ENCODE measurements at places on chromosomes 3 and 15.

GRCh38 chr3:23440416-23441294 is 237.5 kb downstream of the UBE2E2 start:
- DNase-seq: no peak

DNA sequence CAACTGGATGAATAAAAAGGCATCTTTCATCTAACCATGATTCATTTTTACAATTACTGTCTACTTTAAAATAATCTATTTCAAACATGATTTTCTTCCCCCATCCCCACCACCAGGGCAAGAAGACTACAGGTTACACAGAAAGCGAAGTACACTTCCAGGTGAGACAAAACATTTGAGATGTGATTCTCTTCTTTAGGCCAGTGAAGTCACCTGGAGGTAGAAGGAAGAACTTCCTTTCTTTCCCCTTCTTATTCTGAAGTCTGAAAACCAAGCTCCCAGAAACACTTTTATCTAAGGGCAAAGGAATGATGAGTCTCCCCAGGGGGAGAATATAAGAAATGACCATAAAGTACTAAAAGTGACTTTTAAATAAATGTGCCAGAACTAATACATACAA is 36.7 kb downstream of the SHQ1 start:
- DNase-seq: no peak

- no peak for DNase-seq
Observed at GRCh38 chr15:89899295-89899945, 5.6 kb upstream of the AP3S2 start.

- DNase-seq: no peak
Observed at GRCh38 chr15:59290295-59291212, 82.1 kb downstream of the MYO1E start.

DNA sequence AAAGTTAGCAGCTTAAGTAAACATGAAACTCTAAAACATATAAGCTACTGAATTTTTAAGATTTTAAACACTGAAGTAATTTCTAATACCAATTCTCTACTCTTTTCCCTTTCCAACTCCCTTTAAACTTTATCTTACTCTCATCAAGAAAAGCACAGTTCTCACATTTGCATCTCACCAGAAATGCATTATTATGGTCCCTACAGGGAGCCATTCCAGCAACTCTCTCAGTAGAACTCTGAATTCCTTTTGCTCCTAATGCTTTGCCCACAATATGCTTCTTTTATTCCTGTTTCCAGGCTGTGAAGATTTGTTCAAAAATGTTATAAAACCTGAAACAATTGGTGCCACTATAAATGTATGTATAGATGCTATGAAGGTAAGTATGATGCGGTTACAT is 83.4 kb downstream of the TFDP2 start:
- no peak for DNase-seq

DNA sequence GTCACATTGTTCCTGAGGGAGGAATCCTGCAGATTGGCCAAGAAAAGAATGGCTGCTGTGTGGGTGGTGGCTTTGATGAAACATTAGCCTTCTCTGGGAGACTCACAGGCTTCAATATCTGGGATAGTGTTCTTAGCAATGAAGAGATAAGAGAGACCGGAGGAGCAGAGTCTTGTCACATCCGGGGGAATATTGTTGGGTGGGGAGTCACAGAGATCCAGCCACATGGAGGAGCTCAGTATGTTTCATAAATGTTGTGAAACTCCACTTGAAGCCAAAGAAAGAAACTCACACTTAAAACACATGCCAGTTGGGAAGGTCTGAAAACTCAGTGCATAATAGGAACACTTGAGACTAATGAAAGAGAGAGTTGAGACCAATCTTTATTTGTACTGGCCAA is 6.1 kb downstream of the PTX3 start:
- DNase-seq: no peak

DNA sequence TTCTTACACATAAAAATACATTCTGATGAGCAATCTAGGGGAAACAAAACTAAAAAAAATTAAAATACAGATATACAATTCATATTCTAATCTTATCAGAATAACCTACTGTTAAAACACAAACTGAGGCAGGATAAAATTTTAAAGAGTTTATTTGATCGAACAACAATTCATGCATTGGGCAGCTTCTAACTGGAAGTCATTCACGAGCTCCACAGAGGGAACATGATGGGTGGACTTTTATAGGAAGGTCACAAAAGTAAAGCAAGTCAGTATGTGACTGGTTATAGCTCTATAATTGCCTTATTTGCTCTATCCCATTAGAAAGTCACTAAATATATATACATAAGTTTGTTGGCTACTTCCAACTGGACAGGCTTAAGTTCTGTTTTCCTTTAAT is 1057.5 kb upstream of the CFAP20DC start:
- DNase-seq: no peak

- no peak for DNase-seq
Observed at GRCh38 chr15:87547470-87548181, 708.9 kb downstream of the NTRK3 start.

GRCh38 chr3:136979684-136980083 is 21.9 kb downstream of the IL20RB start:
- DNase-seq: no peak

DNA sequence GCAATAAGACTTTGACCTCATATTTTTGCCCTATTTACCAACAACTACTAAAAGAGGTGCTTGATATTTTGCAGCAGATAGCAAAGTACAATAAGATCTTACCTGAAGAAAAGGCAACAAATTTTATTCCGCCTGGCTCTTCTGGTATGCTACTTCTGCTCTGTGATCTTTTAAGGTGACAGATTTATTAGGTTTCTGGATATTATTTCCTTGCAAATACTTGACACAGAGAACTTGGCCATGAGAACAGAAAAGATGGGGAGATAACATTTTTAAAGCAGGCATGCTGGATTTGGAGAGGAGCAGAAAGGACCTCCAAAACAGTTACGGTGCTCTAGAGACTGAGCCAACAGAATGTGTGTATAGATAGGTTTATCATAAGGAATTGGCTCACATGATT is 86.7 kb upstream of the RNF7 start:
- DNase-seq: no peak

DNA sequence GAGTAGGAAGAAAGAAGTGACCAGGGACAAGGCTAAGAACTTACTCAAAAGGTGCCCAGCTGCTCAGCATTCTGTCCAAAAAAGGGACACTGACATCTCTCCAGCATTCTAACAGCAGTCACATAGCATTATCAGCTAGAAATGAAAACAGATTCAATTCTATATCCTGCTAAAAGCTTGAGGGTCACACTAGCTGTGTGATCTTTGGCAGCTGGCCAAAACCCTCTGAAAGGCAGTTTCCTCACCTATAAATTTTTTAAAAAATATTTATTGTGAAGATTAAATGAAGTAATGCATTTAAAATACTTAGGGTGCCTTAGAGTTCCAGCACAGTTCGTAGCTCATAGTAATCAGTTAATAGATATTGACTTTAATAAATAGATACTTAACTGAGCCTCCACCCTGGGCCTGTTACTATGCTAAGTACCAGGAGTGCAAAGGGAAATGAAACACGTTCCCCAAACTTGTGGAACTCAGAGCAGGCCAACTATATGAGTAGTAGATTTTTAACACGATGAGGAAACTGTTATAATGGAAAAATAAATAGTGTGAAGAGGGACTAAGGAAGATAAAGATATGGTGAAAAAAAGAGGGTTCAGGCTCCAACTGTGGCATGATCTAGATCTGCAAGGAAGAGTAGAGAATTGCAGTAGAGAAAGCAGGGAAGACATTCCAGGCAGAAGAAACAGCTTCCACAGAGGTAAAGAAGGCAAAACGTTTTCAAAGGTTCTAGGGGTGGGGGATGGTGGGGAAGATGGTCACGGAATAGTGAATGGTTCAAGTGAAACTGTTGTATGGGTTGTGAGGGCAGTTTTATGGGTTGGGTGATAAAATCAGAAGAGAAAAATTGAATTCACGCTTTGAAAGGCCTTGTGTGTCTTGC is 11.4 kb downstream of the CD86 start:
- DNase-seq: no peak

DNA sequence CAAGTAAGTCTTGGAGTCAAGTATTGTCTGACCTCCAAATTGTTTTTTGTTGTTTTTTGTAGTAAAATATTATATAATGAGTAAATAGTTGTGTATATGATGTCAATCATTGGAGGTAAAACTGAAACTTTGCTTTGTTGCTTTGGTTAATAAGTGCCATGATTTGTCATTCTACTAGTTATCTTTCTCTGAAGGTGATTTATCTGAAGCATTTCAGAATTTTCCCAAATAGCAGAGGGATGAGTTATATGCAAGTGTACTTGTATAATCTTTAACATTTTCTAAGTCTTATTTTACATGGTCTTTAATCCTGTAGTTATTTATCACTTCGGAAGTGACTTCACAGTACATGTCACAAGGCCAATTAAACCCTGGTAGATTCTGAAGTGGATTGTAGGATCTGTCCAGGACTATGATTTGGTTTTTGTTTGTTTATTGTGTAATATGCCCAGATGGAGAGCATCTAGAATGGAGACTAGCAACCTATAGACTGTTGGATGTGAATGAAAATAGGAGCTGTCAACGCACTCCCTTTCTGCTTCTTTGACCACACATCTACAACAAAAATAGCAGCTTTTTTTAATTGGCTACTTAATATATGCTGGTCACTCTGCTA is 93.1 kb upstream of the SAMMSON start:
- no peak for DNase-seq

DNA sequence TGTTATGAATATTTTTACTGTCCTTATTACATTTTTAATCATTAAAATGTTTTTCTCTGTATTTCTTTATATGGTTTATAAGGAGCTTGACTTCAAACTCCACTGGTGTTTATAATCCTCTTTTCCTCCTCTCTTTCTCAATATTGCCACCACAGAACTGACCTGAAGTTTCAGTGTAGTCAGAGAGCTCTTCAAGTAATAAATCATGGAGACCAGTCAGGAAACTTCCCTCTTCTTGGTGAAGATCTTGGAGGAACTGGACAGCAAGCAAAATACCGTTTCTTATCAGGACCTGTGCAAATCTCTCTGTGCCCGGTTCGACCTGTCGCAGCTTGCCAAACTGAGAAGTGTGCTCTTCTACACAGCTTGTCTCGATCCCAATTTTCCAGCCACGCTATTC is 23.8 kb downstream of the MINAR1 start:
- no peak for DNase-seq

GRCh38 chr3:135650309-135650708 is 315.2 kb upstream of the PPP2R3A start:
- no peak for DNase-seq

DNA sequence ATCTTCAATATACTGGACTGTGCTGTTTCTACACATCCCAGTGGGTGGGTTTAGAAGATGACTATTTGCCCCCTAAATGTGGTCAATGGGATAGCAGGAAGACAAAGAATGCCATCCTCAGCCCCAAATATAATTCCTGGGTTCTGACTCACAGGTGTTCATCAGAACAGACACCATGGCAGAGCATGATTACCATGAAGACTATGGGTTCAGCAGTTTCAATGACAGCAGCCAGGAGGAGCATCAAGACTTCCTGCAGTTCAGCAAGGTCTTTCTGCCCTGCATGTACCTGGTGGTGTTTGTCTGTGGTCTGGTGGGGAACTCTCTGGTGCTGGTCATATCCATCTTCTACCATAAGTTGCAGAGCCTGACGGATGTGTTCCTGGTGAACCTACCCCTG is 3.0 kb downstream of the CXCR6 start:
- DNase-seq: no peak

DNA sequence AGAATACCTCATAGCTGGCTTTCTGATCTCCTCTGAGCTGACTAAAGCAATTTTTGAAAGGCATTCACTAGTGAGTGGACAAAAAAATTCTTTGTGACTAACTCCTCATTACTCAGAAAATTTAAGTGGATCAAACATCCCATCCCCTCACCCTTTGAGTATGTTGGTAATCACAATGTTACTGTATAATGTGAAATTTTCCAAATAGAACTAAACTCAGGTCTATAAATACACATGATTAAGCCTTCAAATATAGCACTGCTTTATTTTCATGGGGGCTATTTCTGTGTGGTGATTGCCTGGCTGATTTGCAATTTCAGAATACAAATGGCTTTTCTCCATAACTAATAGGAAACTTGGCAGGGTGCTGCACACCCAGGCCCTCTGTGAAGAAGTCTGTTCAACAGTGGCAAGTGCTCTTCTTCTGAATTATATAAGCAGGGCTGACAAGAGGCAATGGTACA is 45.9 kb upstream of the ACTC1 start:
- no peak for DNase-seq

DNA sequence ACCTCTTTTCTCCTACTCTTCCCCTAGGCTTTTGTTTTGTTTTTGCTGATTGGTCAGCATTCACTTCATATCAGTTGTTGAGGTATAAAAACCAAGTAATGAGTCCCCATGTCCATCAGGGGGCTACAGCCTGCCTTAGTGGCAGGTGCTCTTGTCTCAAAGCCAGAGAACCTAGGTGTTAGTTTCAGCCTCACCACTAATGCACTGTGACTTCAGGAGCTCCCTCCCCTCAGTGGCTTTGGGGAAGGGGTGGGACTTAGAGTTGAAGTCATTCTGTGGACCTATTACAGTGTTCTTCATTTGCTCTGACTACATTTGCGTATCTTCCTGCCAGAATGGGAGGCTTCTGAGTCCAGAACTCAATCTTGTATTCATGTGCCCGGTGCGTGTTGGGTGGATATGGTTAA is 41.6 kb downstream of the NR2C2 start:
- DNase-seq: no peak

DNA sequence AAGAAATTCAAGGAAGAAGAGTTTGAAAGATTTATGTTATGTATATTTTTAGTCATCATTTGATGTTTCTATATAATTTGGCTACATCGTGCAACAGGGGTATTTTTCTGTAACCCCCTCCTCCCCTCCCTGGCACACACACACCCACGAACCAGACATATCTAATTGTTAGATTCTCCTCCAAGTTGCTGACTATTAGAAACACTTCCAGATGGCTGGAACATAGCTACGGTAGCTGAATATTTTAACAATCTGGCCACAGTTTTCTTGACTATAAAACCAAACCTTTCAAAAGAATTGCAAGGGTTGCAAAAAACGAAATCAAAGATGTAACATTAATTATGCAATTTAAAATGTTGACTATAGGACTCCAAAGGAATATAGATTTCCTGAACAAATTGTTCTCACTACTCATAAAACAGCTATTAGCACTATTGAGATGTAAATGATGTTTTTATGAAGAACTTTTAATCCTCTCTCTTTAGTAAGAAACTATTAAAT is 154.4 kb downstream of the CHL1 start:
- DNase-seq: no peak

- DNase-seq: no peak
Observed at GRCh38 chr3:104750581-104750980, 616.1 kb upstream of the ALCAM start.

DNA sequence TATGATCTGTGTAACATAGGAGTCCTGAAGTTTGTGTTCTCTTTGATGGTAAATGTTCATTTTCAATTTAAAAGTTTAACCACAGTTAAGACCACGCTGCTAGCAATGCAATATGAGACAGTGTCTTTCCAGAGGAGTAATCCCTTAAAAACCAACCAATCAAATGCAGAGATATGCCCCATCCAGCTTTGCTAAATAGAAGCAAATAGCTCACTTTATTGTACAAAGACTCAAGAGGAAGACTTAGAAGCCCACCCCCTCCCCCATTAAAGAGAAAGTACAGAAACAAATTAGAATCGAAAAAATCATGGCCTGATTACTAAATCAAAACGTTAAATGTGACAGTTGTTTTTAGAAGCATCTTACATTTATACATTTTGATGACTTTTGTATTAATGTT is 2.1 kb upstream of the ANP32A start:
- DNase-seq: no peak

Measured in CD4-positive, alpha-beta T cell (primary cell).